ENCODE measurements at places on chromosomes 1 and 21.

DNA sequence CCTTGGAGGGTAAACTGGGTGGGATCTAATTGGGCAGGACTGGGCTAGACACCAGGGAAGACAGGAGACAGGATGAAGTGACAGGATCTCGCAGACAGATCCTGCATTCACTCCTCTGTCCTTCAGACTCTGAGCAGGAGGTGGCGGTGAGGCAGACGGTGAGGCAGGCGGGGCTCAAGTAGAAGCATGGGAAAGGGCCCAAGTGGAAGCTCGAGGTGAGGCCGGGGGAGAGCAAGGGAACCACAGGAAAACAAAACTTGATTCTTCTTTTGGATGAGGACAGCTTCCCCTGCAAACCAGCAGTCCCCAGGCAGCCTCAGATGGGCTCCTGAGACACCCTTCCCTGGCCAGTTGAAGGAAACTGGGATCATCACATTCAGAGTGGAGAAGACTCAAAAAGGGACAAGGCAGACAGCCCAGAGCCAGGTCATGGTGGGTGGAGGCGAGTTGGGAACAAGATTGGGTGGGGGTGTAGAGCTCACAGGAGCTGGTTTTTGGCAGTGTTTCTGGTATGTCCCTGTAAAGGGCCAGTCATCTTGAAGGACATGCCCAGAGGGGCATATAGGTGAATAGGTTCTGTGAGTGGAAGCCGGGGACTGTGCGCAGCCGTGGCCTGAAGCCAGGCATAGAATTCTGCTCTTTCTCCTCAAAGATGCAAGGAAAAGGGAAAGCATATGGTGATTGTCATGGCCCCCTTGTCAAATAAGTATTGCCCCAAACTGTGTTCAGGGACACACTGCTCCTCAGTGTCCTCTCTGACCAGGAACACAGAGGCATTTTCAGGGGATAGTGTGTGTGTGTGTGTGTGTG lies 18.0 kb downstream of the INKA2 start:
- no peak for DNase-seq

- DNase-seq, result no peak
Observed at GRCh38 chr1:203444171-203444576, 31.4 kb upstream of the PRELP start.

DNA sequence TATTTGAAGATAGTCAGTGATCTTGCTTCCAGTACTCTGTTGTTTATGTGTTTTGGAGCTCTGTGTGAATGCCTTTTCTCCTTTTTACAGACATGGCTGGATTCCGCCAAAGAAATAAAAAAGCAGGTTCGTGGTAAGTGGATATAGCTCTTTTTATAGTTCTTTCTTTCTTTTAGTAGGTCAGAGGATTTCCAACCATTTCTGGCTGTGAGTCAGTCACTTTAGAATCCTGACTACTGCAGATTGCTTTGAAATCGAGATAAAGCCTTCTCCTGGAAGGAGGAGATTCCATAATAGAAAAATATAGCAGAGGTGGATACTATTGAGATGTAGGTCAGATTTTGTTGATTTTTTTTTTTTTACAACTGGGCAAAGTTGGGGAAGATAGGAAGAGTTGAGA lies 97.4 kb downstream of the EPB41 start:
- DNase-seq, result no peak

DNA sequence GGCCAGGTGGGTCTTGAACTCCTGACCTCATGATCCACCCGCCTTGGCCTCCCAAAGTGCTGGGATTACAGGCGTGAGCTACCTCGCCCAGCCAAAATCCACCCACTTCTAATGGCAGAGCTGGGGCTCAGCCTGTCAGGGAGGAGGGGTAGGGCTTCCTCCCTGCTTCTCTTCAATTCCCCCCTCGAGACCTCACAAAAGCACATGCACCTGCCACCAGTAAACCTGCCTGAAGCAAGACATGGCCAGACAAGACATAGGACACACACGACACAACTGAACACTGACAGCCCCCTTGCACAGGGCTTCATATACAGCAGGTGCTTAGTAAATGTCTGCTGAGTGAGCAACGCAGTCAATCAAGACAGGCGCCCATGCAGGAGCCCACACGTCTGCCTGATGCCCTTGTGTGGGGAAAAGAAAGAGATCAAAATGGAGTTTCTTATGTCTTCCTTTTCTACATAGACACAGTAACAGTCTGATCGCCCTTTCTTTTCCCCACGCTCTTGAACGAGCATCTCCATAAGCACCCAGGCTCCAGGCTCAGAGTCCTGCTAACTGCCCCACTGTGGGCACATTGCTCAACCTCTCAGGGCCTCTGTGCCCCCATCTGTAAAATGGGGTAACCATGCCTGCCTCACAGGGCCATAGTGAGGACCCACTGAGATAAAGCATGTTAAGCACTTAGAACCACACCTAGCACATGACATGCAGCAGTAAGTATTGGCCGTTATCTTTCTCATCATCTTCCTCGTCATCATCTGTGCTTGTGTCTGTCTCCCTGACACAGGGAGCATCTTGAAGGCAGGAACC lies 8.8 kb downstream of the SDC3 start:
- no peak for DNase-seq

GRCh38 chr21:37665230-37666024 lies 250.8 kb downstream of the KCNJ6 start:
- DNase-seq, result no peak

DNA sequence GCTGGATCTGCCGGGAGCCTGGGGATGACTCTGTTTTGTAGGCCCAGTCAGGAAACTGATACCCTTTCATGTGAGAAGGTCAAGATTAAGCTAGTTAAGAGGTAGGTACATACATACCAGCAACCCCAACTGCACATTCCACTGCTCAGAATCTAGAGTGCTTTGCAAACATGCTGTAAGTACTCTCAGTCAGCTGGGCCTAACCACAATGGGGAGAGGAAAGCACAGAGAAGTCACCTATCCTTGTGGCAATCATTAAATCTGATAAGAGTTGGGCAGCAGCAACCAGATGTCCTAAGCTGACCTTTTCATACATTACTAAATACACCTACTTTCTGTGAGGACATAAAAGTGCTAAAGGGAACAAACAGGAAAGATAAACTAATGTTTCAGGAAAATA lies 2.5 kb downstream of the ETV3 start:
- no peak for DNase-seq

- no peak for DNase-seq
Observed at GRCh38 chr21:43997766-43998742, 14.1 kb upstream of the TRAPPC10 start.

DNA sequence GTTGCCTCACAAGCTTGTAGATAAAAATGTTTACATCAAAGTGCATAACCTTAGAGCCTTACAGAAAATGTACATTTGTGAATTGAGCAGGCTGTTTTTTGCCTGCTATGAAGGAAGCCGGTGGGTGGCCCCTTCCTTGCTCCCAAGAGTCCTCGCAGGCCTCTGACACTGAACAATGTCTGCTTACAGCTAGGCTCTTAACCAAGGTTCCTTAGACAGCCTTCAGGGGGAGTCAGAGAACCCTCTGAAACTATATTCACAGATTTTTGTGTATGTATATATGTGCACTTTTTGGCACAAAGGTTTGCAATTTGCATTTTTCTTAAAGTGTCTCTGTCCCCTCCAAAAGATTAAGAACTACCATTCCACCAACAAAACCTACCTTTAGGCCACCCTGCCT lies 282.6 kb downstream of the BARHL2 start:
- DNase-seq, result no peak

- peak; percentile 9 for DNase-seq
Observed at GRCh38 chr21:38811257-38811656, 5.5 kb downstream of the ETS2 start.

GRCh38 chr1:176110203-176110602 lies 96.9 kb downstream of the COP1 start:
- no peak for DNase-seq

DNA sequence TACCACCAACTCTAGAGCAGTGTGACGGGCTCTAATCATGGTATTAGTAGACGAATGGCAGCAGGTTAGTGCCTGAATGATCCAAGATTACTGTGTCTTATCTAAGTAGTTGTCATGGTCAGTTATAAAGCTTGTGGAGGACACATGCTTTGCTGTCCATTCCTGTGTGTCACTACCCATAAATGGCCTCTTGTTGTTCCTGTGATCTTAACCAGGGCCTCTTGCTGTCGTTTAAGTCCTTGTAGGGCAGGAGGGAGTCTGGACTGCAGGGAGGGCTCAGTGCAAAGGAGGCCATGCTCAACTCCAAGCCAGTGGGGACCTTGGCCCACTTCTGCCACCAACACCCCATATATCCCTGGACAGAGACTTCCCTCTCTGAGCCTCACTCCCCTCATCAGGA lies 130.5 kb downstream of the EPHB2 start:
- DNase-seq, result no peak

- peak; percentile 64 for DNase-seq
Observed at GRCh38 chr1:116667575-116668105, at the start of gene IGSF3. Gene IGSF3 (minus strand): TSS chr1:116667733. CDS start chr1:116666326, 1,407 bp downstream.

GRCh38 chr1:176545034-176545639 lies 82.2 kb downstream of the PAPPA2 start:
- DNase-seq, result no peak

DNA sequence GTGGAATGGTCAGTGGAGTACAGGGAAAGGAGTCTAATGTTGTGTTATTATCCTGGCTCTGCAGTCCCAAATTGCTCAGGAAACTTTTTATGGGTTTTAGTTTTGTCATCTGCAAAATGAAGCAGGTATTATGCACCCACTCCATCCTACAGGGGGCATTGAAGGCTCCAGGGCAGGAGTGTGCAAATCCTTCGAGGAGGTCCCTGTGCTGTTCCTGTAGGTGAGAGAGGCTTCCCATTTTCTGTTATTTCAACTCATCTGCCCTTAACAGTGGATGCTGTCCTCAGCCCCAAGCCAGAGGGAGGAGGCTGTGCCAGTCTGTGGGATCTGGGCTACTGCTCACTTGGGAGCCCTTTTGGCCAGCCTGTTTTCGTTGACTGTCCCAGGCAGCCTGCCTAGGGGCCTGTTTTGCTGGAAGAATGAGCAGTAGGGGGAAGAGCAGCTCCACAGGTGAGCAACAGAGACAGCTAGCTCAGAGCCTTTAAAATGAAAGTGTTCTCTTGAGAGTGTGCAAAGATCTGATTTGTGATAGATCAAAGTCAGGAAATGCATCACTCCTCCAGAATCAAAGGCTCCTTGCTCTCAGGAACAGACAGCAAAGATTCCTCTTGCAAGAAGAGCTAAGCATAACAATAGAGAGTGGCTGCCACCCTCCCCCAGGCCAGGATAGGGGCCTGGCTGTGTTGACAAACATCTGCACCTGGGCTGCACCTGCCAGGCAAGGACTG lies 317.6 kb upstream of the PROX1 start:
- DNase-seq, result no peak

GRCh38 chr1:182129398-182129797 lies 67.9 kb upstream of the ZNF648 start:
- no peak for DNase-seq

DNA sequence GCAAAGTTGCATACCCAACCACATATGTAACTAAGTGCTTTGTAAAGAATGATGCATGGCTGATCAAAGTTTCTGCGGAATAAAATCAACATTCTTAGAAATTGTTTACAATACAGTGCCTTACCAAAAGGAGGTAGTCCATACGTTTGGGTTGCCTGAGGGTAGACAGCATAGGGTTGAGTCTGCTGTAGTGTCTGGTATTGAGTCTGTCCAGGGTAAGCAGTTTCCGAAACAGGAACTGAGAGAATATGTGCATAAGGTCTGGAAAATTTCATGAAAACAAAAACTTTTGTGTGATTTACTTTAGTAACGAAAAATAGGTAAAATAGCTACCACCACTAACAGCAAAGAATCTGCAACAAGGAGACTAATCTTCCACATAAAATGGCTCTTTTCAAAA lies 53.0 kb downstream of the EYA3 start:
- DNase-seq, result no peak

DNA sequence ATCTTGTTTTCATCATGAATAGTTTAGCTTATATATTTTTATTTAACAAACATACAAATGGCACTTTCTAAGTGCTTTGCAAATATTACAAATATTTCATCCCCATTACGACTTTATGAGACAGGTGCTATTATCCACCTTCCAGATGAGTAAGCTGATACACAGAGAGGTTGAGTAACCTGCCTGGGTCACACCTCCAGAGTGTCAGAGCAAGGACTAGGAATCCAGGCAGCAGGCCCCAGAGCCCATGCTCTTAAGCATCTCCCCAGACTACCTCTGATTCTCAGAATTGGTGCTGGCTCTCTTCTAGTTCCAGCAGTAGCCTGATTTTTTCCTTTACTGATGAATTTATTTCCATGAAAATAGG lies 40.0 kb downstream of the EPHB2 start:
- DNase-seq, result no peak

DNA sequence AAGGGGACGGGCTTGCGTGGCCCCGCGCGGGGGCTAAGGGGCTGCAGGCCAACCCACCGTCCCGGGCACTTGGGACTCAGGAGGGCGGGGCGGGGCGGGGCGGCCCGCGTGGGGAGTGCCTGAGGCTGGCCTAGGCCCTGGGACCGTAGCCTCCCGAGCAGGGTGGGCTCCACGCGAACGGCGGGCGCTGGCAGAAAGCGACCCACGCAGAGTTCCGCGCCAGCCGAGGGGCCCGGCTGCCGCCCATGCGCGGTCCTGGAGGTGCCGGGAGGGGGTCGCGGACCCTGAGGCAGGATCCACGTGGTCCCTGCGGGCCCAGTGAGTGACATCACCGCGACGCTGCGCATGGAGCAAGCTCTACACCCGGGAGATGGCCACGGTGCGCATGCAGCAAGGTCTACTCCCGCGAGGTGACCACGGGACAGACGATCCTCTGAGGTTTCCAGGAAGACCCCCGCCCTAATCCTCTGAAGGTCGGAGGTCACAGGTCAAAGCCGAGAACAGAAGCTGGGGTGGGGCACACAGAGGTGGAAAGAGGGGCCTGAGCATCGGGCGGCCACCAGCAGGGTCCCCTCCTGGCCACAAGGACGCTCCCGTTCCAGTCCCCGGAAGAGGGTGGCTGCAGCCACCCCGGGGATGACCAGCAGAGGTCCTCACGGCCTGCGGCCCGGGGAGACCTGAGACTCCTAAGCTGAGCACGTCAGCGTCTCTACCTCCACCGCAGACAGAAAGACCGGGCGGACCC lies 13.5 kb upstream of the SLC19A1 start:
- DNase-seq, result peak; percentile 74

DNA sequence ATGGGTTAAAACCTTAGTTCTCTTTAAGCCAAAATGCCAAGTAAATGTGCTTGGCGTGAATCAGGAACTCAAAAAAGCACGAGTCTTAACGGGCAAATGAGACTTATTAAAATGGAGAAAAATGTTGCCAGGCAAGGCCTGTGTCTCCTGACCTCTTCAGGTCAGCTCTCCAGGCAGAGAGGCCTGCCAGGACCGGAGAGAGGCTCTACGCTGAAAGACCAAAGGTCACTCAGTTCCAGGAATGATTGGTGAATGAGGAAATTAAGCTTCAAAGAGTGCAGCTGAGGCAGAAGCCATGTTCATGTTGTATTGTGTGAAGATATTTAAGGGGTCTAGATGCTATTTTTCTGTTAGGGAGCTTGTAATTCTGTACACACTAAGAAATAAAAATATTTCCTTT lies 66.6 kb downstream of the SPAG17 start:
- no peak for DNase-seq

Measured in activated CD4-positive, alpha-beta T cell treated with anti-CD3 and anti-CD28 coated beads, Interleukin-10, Interleukin-2, amounts not matched to agents 100 ng/mL and 50 ng/mL, durations not matched to agents 16 hours and 8 hours (primary cell).